Upper lobe of right lung (tissue), 1 donor: ENCODE measurements at places on chromosomes 7 and 10. TPM values are rescaled to one million over a fixed set of nuclear protein-coding genes. Genes with fewer than 3 reads are reported as not detected.

DNA sequence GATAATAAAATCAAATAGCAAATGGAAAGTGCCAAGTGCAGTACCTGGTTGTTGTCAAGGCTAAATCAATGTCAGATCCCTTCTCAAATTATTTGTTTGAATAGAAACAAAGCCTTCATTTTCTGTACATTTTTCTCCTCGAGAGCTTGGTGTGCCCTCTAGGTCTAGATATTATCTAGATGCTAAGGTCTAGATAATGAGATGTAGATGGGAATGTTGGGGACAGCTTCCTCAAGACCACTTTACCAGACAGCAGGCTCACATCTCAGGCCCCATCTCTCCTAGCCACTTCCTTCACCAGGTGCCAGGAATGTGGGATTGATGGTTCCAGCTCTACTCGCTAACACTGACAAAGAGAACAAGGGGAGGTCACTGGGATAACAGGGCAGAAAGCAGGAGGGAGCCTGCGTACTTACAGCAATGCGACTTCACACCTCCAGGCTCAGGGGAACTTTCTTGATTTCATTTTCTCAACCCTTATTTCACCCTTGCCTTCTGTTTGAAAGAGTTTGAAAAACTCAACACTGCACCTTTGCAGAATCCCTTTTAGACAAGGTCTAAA is 451.4 kb upstream of the VSTM2A start:
- H3K27ac ChIP-seq = no peak overlapping the region
- no peaks in the 10 kb centered on the region for H3K4me1 ChIP-seq
- DNase-seq = no peak
- H3K27me3 ChIP-seq = no peaks in the 10 kb centered on the region
- H3K4me3 ChIP-seq = no peak overlapping the region

Gene BAG3
- total RNA-seq = 41.5 TPM

DNA sequence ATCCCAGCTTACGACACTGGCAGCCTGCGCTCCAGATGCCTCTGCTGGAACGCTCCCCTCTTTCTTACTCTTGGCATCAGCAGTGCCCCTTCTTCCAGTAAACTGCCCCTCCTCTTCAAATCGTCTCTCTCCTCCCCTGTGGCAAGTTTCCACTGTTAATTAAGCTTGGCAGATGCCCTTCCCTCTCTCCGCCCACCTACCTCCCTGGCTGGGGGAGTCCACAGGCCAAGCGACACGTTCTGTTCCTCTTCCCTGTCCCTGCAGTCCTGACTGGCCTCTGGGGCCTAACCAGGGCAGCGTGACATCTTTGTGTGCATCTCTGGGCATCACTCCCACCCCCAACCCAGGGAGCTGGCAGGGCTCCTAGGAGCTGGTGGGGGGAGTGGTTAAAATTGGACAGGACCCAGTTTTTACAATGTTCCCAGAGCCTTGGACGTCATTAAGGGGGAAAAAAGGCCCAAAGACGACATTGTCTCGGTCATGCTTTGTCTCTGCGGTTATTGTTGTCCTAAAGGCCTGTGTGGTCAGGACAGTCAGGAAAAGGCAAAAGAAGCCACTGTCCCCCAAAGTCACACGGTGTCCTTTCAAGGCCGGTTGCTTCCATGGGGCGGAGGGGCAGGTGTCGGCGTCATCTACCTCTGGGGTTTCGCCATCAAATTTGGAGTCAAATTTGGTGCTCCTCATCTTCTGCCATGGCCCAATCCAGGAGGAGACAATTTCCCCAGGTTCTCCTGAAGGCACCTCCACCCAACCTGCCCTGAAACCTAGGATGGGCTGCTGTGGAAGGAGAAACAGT is 54.2 kb downstream of the DLG5 start:
- no peak overlapping the region for H3K27ac ChIP-seq
- DNase-seq = no peak
- H3K27me3 ChIP-seq = no peaks in the 10 kb centered on the region
- H3K36me3 ChIP-seq = no peaks in the 10 kb centered on the region

DNA sequence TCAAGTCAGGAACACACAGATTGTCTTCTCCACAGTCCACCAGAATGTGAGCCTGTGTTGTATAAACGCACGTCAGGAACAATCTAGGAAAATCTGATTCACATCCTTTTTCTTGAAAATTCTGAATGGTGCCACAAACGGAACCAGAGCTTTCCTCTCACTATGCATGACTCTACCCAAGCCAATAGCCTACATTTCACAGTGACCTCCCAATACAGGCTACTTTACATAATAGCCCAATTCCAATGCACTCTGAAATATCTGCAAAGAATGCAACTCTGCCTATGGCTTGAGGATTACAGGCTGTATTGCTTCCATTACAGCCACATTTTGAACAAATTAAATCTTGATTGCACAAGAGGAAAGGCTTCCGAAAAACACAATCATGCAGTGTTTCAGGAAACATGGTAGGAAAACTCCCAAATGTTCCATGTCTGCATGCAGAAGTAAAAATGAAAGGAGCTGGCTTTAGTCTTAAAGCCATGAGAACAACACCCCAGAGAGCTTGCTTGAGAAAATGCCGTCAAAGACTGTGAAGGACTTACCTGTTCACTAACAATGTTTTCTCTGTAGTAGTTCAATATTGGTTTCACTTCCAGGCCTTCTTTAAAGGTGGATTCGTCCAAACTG is 113.9 kb downstream of the ITGA8 start:
- peaks cover 6% of the 10 kb centered on the region for H3K4me1 ChIP-seq
- H3K36me3 ChIP-seq = no peaks in the 10 kb centered on the region
- no peak overlapping the region for H3K4me3 ChIP-seq
- no peak overlapping the region for H3K27ac ChIP-seq
- no peak for DNase-seq

- H3K27ac ChIP-seq = no peak overlapping the region
- H3K4me1 ChIP-seq = no peaks in the 10 kb centered on the region
- H3K36me3 ChIP-seq = no peaks in the 10 kb centered on the region
Measured at GRCh38 chr10:31242902-31243301, 76.1 kb upstream of the ZEB1 start.

- no peaks in the 10 kb centered on the region for H3K4me1 ChIP-seq
- H3K27ac ChIP-seq = no peak overlapping the region
- no peaks in the 10 kb centered on the region for H3K27me3 ChIP-seq
- H3K36me3 ChIP-seq = no peaks in the 10 kb centered on the region
Measured at GRCh38 chr10:99766302-99766681, 16.1 kb upstream of the ABCC2 start.

- H3K4me3 ChIP-seq = no peak overlapping the region
- no peaks in the 10 kb centered on the region for H3K27me3 ChIP-seq
Measured at GRCh38 chr10:55734112-55734511, 626.9 kb downstream of the ZWINT start.

DNA sequence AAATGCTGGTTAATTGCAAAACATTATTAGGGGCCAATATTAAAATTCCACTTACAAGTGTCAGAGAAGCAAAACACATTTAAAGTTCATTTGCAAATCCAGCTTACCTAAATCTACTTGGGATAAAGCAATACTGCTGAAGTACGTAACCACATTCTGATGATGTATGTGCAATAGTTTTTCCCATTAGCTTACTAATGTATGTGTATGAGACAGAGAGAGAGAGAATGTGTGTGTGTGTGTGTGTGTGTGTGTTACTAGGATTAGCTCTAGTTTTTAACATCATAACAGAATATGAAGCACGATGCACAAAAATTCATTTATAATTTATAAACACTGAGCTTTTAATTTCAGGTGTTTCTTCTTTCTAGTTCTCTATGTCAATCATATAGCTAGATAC is 1074.2 kb upstream of the C7orf33 start:
- H3K4me3 ChIP-seq = no peak overlapping the region
- no peak overlapping the region for H3K27ac ChIP-seq
- no peaks in the 10 kb centered on the region for H3K36me3 ChIP-seq
- no peak for DNase-seq

Gene PLXDC2
- total RNA-seq = 129 TPM

DNA sequence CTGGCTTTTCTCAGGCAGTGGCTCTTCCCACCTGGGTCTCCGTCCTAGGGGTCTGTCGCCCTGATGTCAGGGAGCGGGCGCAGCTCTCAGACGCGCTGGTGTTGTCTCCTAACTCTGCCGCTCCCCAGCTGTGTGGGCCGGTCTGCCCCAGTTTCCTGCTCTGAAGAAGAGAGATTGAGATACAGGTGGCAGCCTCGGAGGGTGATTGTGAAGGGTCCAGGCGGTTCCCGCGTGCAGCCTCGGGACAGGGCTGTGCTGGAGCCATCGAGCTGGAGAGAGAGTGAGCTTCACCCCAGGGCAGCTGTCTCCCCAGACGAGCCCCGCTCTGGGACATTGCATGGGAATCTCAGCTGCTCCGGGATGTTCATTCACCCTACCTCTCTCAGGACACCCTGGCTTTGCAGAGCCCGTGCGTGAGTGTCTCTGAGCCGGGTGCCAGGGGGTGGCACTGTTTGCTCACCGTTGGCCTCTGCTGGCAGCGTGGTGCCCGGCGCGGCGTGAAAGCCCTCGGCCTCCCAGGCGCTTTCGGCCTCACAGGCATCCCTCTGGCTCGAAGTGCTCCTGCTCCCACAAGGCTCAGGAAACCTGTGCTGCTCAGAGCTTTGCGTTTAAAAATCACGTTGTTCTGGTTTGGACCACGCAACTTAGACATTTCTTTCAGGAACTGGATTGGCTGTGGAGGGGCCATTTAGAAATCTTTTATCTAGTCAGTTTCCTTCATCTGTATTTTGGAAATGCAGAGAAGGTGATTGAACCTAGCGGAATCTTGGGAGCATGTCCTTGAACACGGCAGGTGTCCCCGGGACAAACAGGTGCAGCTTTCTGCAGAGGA is 33.8 kb upstream of the ZFAND2A start:
- no peak overlapping the region for H3K27ac ChIP-seq
- no peaks in the 10 kb centered on the region for H3K36me3 ChIP-seq
- no peak for DNase-seq

DNA sequence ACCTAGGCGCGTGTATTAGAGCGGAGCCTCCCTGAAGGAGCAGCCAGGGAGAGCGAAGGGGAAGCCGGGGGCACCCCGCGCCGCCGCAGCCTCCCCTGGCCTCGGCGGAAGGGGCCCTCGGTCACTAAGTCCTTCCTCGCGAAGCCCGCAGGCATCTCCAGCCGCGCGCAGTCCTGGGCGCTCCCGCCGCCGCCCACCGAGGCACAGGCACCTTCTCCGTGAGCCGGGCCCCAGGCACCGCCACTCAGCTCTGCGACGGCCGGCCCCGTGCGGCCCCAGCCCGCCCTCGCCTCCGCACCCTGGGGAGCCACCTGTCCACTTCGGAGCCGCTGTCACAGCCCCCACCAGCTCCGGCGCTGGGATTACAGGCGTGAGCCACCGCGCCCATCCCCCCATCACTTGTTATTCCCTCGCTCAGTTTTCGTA is 80.8 kb downstream of the ZNF467 start:
- DNase-seq = no peak
- peak overlapping the region; percentile 7 for H3K4me3 ChIP-seq
- H3K4me1 ChIP-seq = no peaks in the 10 kb centered on the region
- H3K36me3 ChIP-seq = no peaks in the 10 kb centered on the region

DNA sequence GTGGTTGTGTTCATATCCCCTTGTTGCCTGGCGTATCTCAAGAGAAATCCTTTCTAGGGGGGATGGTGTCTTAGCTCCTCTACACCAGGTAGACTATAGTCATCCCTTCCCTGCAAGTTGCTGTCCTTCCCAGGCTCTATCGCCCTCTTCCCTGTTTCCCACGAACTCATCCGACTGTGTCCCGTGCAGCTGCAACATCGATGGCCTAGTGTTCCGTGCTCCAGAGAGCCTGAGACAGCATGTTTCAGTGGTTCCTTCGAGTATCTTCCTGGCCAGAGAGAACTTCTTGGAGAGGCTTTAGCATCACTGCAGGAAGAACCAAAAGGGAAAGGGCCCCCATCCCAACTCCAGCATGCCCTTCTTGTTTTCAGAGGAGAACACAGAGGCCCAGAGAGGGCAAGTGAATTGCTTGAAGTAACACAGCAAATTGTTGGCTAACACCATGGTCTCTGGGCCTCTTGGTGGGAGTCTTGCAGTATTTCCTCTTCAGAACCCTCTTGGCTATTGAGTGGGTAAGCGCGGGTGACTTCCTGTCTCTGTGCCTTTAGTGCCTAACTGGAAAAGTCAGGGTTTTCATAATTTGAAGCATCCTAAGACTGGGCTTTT is 162.9 kb downstream of the RGS10 start:
- no peak for DNase-seq
- H3K36me3 ChIP-seq = peaks cover 10% of the 10 kb centered on the region
- no peak overlapping the region for H3K4me3 ChIP-seq

- H3K27ac ChIP-seq = no peak overlapping the region
- H3K4me3 ChIP-seq = no peak overlapping the region
- no peak for DNase-seq
- H3K27me3 ChIP-seq = no peaks in the 10 kb centered on the region
- H3K36me3 ChIP-seq = no peaks in the 10 kb centered on the region
- peaks cover 70% of the 10 kb centered on the region for H3K4me1 ChIP-seq
Measured at GRCh38 chr7:106423111-106423510, 138.3 kb upstream of the NAMPT start.

Gene TRIM50
- total RNA-seq = 0.20 TPM

Gene ARL5B
- 11.5 TPM for total RNA-seq

Gene ANKRD2
- 0.98 TPM for total RNA-seq

Gene SYNPO2L
- total RNA-seq = 5.9 TPM
